CD4-positive, alpha-beta T cell treated with Interleukin-2 at 100 ng/mL for 4 hours (primary cell): ENCODE measurements at places on chromosomes 2 and 18.

DNA sequence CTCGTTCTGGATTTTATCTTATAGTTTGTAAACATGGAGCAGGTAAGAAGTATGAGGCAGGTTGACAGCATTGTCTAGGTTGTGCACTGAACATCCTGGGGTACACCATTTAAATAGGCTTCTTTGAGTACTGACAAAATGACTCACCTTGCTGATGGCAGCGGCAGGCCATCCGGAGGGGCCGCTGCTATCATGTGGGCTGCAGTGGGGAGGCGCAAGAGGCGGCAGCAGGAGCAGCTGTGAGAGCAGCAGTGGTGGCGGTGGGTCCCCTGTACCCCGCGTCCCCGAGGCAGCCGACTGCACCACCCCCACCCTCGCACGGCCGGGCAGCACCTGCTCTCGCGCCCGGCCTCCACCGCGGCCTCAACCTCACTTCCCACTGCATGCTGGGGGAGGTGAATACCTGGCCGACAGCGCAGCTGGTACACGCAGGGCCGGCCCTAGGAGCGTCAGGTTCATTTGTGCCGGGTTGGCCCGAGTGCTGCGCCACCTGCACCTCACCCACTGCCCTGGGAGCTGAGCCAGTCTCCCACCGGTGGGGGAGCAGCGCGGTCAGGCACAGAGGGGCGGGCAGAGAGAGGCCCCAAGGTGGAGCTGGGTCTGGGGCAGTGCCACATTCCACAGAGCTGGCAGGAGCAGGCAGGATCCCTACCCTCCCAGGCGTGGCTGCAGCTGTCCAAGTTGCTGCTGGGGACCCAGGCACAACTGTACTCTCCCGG, 154.5 kb upstream of the RBMS1 start:
- no peak for DNase-seq

- no peak for DNase-seq
Observed at GRCh38 chr2:151261977-151262291, 271 bp upstream of the RBM43 start.

- no peak for DNase-seq
Observed at GRCh38 chr2:237929979-237930378, 36.8 kb upstream of the UBE2F start.

DNA sequence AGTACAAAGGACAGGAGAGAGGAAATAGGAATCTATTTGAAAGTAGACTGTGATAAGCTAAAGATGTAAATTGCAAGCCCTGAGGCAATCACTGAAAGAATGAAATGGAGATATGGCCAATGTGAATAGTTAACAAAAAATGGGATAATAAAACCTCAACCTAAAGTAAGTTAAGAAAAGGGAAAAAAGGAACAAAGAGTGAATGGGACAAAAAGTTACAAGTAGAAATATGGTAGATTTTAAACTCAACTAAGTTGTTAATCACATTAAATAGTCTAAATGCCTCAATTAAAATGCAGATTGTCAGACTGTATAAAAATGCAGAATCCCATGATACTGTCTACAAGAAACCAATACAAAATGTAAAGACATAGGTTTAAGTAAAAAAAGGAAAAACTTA, 165.2 kb upstream of the RBMS1 start:
- DNase-seq: no peak

GRCh38 chr2:12151716-12152115, 405.3 kb downstream of the LPIN1 start:
- DNase-seq: no peak

DNA sequence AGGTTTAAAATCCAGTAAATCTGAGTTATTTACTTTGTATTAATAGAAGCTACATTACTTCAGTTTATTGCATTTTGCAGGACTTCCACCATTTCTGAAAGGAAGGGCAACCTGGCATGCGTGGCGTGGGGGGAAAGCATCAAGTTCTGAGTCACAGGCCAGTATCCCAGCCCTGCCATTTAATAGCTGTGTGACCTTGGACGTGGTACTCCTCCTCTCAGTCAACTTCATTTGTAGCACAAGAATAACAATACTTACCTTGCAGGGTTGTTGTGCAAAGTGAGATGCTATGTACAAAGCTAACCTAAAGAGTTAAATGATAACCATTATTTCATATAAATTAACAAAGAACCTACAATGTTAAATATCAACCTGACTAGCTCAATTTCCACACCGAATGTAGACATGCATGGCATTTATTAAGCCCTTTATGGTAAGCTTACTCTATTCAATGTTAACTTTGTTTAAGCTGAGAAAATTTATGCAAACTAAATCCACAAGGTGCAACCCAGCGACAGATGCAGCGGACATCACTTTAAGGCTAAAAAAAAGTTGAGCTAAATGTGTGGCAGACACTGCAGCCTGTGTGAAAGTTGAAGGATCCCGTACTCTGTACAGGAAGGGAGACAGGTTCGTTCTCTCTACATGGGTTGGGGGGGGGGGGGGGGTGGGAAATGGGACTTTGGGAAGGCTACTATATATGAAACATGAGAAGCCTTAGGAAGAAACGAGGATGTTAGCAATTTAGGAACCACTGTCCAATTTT, 17.2 kb upstream of the STPG4 start:
- DNase-seq: no peak

DNA sequence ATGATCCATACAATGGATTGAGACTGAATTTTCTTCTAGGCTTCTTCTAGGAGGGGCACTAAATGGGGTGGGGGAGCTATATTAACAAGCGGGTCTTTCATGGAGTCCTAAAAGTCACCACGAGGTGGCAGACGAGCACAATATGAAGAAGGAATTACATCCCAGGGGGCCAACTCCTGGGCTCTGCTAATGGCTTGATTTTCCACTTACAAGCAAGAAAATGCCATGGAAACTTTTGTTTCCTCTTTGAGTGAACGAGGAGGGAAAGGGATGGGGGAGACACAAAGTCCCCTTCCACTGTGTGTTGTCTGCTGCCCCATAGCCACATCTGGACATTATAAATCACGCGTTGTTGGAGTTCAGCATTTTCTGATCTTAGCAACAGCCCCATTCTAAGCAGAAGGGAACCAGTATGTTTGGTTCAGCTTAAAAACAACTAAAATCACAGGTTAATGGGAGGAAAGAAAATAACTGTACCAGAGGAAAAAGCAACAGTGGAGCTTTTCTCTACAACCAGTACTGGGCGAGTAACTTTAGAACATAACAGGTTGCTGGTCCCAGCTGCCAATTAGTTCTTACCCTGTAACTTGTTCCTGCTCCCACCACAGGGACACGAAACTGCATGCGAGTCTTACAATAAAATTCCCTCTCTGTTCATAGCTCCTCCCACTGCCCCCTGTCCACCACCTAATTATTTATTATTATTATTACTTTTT, 285.0 kb upstream of the PARD3B start:
- DNase-seq: peak; percentile 20

- no peak for DNase-seq
Observed at GRCh38 chr18:68417826-68418225, 297.1 kb downstream of the TMX3 start.

DNA sequence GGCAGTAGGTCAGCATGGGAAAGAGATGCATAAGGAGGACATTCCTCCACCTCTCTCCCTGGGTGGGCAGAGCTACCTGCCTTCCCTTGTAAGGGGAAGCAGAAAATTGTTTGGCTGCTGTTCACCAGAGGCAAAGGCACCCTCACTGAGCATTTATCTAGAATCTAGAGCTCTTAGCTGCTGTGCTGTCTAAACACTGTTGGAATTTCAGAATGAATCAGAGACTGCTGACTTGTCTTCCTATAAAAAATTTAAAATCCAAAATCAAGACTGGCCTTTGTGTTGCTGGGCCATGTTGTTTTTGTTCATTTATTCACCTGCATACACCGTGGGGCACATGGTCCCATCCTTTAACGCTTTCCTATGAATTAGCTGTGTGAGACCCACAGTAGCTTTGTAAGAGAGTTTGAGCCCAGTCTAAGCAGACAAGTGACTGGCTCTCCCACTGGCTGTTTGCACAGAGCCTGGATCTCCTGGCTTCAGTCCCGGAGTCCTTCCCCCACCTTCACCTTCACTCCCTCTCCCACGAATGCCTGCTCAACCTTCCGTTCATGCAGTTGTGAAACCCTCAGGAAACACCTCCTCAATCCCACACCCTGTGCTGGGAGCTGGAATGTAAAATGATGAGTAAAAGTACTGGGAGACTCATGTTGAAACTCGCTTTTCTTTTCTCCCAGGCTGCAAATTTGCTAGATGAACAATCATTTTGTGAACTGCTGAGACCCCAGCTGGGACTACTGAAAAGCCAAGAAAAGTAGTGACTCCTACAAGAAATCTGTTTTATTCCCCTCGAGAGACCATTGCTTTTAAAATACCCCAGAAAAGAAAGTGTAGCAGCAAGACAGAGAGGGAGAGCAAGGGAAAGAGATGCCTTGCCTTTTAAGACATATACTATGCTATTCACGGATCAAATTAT, 76.2 kb downstream of the FAM168B start:
- DNase-seq: no peak

GRCh38 chr2:141455211-141455826, 675.5 kb downstream of the LRP1B start:
- no peak for DNase-seq

DNA sequence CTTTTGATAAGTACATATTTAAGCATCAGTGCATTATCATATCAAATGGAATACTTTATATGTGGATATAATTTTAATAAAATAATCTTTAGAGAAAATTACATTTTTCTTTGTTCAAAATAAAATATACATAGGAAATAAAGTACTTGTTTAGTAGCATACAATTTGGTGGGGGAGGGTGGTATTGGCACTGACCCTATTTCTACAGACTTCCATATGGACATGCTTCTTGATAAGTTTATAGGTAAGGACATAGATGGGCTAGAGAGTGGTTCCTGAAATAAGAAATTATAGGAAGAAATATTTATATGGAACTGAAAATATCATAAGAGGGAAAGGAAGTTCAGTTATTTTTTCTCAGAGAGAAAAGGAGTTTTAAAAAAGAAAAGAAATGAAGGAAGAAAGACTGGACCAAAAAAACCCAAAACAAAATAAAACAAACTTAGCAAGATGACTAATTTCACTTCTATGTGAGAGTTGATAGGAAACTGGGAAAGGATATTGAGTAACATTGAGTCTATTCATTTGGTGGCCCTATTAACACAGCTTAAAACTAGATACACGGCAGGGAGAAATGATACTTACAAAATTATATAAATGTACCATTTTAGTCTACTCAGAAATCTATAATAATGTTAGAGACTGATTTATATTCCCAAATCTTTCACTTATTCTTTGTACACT, 505.9 kb downstream of the ERBB4 start:
- no peak for DNase-seq

GRCh38 chr2:15155959-15156574, 405.1 kb downstream of the NBAS start:
- no peak for DNase-seq

- DNase-seq: no peak
Observed at GRCh38 chr2:69168950-69169654, 156.1 kb downstream of the ANTXR1 start.

GRCh38 chr2:101251844-101252407, 760 bp upstream of the CNOT11 start:
- DNase-seq: peak; percentile 49

GRCh38 chr18:77088963-77089722, 43.4 kb downstream of the MBP start:
- no peak for DNase-seq
